ENCODE measurements at places on chromosomes 2 and 18. TPM values are rescaled to one million over a fixed set of nuclear protein-coding genes. Genes with fewer than 3 reads are reported as not detected.

The CD28 gene
- 2.7 TPM for total RNA-seq

The VWA3B gene
- total RNA-seq = not detected

The CRACDL gene
- 4.6 TPM for total RNA-seq

The ZSWIM2 gene
- total RNA-seq = not detected

The SKOR2 gene
- 1.2 TPM for total RNA-seq
